ENCODE measurements at places on chromosomes 2 and 18.

DNA sequence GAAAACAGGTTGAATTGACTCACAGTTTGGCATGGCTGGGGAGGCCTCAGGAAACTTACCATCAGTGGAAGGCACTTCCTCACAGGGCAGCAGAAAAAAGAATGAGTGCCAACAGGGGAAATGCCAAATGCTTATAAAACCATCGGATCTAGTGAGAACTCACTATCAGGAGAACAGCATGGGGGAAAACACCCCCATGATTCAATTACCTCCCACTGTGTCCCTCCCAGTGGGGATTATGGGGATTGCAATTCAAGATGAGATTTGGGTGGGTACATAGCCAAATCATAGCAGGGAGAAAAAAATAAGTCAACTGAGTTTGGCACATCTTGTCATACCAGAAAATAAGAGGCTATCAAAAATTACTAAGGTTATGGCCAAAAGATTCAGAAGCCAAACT is 96.3 kb downstream of the TRIP12 start:
- no peak for DNase-seq

GRCh38 chr2:25078170-25079049 is 36.5 kb downstream of the EFR3B start:
- no peak for DNase-seq

DNA sequence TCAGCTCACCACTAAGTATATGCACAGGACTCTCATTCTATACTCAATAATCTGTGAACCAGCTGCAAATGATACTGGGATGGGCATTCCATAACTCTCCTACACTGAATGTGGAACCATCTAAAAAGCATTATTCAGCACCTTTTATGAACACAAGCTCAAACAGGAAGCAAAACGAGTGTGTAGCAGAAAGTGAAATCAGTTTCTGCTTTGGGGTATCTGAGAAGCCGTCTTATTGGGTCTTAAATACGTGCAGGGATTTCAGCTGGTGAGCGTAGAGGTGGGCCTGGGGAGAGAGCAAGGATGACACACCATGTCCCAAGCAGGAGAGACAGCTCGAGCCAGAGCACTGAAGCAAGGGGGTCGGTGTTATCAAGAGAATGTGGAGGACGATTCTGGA is 120.0 kb upstream of the TTN start:
- DNase-seq = no peak

GRCh38 chr2:232633413-232634205 is at the start of gene EFHD1:
TSS of gene EFHD1 (plus strand) at chr2:232633604. CDS start at chr2:232633705, 101 bp downstream.
- peak; percentile 83 for DNase-seq

GRCh38 chr18:40056079-40056692 is 1898.8 kb upstream of the PIK3C3 start:
- no peak for DNase-seq

DNA sequence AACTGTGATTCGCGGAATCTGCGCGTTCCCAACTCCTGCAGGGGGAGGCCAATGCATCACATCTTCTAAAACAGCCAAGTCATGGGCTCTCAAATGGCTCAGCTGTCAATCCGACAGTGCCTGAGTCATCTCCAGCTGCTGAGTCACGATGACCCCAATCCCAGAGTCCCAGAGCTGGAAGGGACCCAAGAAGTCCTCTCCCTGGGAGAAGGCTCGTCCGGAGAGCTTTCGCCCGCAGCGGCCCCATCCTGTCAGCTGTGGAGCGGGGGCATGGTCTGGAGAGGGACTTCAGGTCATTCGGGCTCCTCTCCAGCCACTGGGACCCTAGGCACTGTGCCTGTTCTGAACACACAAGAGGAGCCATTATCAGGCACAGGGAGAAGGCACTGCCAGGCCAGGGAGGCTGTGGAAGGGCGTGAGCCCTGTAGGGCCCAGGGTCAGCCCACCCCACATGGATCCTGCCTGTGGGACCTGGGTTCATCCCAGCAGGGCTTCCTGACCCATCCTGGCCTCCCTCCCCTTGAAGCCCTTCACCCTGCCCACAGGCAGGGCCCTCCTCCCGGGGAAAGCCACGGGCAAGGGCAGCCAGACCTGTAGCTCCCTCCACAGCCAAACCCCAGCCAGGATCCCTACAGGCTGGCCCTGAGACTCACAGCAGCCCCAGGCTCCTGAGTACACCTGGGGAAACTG is 47.6 kb upstream of the GPC1 start:
- peak; percentile 36 for DNase-seq

GRCh38 chr2:10935953-10936942 is 24.5 kb downstream of the KCNF1 start:
- no peak for DNase-seq

All from substantia nigra (tissue), 51 donors.